ENCODE measurements at places on chromosomes 13 and 19. TPM values are rescaled to one million over a fixed set of nuclear protein-coding genes. Genes with fewer than 3 reads are reported as not detected.
A peak's percentile ranks its signal among the peaks of the same experiment; 100 is the strongest.

GRCh38 chr19:48413879-48414587 is 20.6 kb downstream of the GRIN2D start:
- peak; percentile 20 for DNase-seq

DNA sequence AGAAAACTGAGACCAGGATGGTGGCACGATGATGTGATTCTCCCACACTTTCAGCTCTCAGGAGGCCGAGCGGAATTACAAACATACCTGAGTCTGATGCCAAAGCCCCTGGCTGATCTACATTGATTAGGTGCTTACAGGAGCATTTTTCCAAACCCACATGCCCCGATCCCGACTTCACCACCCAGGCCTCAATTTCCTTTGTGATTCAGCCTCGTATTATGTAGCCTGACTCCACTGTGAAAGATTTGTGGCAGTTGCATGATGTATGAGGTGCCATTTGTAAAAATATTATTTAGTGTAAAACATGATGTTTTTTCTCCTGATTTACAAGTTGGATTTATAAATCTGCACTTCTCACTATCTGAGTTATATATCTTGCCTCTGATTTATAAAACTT is 118.0 kb downstream of the TSHZ3 start:
- no peak for DNase-seq

DNA sequence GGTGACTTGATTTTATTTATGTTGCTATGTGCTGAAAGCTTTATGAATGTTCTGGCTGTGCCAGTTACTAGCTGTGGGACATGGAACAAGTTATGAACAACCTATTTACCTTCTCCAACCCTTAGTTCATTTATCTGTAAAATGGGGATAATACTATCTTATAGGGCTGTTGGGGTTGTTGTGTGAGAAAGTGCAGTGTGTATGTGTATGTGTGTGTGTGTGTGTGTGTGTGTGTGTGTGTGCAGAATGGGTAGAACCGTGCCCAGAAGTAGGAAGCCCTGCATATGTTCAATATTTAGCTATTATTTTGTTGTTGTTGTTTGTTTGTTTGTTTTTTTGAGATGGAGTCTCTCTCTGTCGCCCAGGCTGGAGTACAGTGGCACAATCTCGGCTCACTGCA is 20.4 kb downstream of the ZSWIM9 start:
- no peak for DNase-seq

GRCh38 chr13:99404005-99404755 is 97.0 kb upstream of the GPR183 start:
- DNase-seq: no peak

DNA sequence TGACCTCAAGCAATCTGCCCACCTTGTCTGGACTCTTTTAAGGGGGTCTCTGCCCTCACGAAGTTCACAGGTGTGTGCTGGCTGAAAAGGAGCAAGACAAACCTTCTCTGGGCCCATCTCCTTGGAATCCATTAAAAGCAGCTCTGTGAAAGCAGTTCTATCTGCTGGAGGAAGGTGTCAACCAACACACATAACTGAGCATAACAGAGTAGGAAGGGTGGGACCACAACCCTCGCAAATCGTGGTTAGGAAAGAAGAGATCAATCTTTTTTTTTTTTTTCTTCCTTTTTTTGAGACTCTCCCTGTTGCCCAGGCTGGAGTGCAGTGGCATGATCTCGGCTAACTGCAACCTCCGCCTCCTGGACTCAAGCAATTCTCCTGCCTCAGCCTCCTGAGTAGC is 1.4 kb downstream of the SUGP2 start:
- DNase-seq: no peak

The PGLYRP2 gene
- total RNA-seq: not detected

The CATSPERD gene
- not detected for total RNA-seq

The RXFP2 gene
- not detected for total RNA-seq

All from A172 (cell line).